ENCODE measurements at places on chromosomes 4 and X. TPM values are rescaled to one million over a fixed set of nuclear protein-coding genes. Genes with fewer than 3 reads are reported as not detected.

The BBS12 gene
- polyA plus RNA-seq = 14.3 TPM

The SERTM2 gene
- 0.08 TPM for polyA plus RNA-seq

The CLCN4 gene
- polyA plus RNA-seq = 5.8 TPM

The SCRG1 gene
- 0.82 TPM for polyA plus RNA-seq

The LAGE3 gene
- 19.4 TPM for polyA plus RNA-seq

The FAM47A gene
- not detected for polyA plus RNA-seq

All from left renal cortex interstitium (tissue), 4 donors.